Omental fat pad (tissue), 4 donors: ENCODE measurements at places on chromosomes 11 and 22. TPM values are rescaled to one million over a fixed set of nuclear protein-coding genes. Genes with fewer than 3 reads are reported as not detected.

GRCh38 chr11:127843483-127844396 is 743.6 kb downstream of the ETS1 start:
- DNase-seq: peak; percentile 71

- DNase-seq: no peak
Observed at GRCh38 chr11:12410006-12410728, 32.8 kb downstream of the PARVA start.

The OR8D1 gene
- total RNA-seq: not detected

The NCR3LG1 gene
- total RNA-seq: 23.9 TPM

DNA sequence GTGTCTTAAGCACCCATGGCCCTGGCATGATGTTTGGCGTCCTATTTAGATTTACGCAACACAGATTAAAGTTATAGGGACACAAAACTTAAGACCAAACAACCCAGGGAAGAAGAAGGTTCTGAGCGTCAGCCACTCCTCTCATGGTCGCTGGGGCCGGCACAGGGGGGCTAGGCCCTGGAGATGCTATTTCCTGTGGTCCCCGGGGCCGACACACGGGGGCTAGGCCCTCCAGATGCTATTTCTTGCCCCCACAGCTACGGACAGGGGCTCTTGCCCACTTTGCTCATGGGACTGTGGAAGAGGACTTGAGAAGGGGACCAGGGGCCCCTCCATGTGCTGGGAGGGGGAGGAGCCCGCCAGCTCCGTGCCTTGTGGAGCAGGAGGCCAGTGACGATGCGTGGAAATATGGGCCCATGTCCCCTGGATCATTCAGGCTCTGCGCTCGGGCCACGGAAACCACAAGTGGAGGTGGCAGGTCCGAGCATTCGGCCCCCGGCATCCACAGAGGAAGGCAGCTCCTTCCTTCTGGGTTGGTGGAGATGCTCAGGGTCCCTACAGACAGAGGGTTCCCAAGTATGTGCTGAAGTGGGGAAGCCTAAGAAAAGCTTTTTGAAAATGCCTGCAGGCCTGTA is 711.1 kb downstream of the BRD1 start:
- DNase-seq: no peak

GRCh38 chr22:46064966-46065666 is 85.2 kb upstream of the PPARA start:
- DNase-seq: no peak
